ENCODE measurements at places on chromosomes 7 and 10.

DNA sequence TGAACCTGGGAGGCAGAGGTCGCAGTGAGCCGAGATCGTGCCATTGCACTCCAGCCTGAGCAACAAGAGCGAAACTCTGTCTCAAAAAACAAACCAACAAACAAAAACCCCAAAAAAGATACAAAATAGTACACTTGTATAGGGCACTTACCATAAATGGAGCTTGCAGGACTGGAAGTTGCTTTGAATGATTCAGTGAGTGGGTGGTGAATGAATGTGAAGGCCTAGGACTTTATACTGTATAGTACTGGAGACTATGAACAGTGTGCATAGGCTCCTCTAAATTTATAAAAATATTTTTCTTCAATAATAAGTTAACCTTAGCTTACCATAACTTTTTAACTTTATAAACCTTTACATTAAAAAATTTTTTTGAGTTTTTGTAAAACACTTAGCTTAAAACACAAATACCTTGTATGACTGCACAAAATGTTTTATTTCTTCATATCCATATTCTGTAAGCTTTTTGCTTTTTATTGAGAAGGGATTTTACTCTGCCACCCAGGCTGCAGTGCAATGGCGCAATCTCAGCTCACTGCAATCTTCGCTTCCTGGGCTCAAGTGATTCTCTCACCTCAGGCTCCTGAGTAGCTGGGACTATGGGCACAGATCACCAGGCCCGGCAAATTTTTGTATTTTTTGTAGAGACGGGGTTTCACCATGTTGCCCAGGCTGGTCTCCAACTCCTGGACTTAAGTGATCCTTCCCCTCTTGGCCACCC lies 6.9 kb upstream of the H2AZ2 start:
- DNase-seq, result no peak

DNA sequence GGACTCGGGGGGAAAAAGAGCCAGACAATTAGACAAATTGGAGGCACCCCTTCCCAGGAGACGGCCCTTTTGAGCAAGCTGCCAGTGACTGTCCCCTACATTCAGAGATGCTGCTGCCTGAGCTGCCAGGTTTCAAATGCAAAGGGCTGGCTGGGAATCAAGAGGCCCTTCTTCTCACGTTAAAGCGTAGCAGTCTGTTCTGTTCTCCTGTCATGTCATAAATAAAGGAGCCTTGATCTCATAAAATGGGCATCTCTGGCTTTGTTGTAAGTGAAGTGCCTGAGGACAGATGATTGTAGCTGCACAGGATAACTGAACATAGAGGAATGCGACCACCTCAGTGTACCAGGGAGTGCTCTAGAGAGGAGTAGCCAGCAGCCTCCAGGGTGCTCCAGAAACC lies 917.9 kb downstream of the GRID1 start:
- no peak for DNase-seq

DNA sequence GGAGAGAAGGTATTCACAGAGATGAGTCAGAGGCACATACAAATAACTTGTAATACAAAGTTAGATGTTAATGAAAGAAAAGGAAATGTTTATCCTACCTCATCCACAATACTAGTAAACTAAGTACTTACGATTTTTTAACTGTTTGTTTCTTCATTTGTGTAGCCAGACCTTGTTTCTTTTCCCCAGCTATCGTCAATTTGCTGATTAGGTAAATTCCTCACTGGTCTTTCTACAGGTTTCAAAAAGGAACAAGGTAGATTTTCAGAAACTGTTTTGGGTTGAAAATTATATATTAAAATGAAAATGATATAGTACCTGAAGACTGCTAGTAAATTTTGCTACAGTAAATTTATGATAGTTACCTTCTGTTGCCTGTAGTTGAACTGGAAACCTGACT lies 56.6 kb downstream of the PON1 start:
- DNase-seq, result no peak

DNA sequence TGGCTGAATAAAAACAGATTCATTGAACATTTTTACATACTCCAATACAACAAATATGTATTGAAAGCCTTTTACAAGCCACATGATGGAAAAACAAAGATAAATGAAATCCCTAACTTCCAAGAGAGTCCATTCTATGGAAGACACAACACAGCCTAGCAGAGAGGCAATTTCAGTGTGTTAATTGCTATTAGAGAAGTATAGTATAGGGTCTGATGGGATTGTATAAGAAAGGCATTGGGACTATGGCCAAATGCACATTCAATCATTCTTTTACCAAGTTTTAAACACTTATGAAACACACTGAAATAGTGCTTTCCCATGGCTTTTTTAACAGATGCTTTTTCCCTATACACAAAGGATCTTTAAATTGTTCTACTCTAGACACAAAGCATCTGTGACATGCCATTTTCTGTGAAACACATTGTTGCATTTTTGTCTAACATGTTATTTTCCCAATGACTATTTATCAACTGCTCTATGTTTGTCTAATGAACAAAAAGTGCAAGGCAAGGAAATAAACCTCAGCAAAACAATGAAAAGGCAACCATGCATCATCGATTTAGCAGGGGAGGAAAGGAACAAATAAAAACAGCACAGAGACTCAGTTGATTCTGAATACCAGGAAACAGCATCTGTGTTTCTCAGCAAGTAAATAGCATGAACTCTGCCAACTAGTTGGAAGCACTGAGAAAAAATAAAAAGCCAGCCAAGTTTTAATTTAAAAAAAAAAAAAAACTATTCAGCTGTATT lies 42.4 kb upstream of the PHYHIPL start:
- DNase-seq, result no peak

DNA sequence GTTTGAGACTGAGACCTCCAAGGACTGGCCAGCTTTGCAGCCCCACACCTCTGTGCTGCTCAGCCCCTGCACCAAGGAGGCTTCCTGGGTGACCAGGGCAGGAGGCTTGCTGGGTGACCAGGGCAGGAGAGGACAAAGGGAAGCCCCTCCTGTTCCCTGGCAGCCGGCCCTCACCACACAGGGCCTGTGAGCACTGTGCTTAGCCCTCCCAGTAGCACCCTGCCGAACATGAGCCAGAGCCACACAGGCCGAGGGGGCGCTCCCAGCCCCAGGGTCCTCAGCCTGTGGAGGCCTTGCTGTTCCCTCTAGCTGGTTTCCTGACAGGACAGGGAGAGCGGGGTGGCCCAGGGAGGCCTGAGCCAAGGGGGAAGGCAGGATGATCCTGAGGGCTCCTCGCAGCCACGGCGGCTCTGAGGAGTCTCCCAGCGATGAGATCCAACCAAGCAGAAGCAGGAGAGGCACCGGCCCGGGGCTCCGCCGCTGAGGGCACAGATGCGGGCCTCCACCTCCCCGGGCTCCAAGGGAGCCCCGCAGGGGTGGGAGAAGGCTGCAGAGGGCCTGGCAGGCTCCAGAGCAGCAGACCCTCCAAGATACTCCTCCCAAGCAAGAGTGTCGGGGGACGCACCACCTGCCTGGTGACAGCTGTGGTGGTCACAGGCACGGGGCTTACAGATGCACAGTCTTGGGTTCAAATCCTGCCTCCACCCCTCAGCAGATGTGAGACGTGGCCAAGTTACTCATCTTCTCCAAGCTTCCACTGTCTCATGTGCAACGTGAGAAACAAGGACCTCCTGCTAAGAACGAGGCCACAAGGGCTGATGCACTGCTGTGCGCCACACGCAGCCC lies 22.5 kb downstream of the WDR86 start:
- no peak for DNase-seq

DNA sequence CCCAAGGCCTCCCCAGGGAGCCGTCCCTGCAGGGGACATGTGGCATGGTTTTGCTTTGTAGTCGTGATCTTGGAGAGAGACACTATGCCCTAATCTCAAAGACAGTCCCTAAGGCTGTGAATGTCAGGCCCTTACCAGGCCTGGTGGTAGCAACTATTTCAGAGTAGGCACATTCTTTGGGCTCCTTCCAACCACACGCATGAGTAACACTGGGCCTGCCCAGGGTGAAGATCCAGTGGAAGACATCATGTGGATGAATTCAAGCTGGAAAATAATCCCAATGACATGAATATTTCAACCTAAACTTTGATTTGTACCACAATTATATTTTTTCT lies 39.5 kb upstream of the INSIG1 start:
- peak; percentile 94 for DNase-seq

DNA sequence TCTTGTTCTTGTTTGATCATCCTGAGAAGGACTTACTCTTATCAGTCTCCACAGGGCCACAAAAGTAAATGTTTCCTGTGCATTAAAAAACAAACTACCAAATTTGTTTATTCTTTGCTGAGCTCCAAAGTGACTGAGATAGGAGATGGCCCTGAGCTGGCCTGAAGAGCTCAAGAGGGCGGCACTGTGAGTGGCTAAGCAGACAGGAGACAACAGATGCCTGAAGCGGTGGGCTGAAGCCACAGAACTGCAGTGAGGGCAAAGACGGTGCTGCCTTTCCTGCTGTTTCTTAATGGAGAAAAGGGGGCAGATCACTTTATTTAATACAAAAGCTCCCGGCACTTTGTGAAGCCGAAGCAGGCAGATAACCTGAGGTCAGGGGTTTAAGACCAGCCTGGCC lies 379.6 kb downstream of the ARL4A start:
- no peak for DNase-seq

GRCh38 chr7:70470746-70471145 lies 661.2 kb upstream of the GALNT17 start:
- no peak for DNase-seq

GRCh38 chr7:69816501-69816900 lies 218.2 kb downstream of the AUTS2 start:
- no peak for DNase-seq

DNA sequence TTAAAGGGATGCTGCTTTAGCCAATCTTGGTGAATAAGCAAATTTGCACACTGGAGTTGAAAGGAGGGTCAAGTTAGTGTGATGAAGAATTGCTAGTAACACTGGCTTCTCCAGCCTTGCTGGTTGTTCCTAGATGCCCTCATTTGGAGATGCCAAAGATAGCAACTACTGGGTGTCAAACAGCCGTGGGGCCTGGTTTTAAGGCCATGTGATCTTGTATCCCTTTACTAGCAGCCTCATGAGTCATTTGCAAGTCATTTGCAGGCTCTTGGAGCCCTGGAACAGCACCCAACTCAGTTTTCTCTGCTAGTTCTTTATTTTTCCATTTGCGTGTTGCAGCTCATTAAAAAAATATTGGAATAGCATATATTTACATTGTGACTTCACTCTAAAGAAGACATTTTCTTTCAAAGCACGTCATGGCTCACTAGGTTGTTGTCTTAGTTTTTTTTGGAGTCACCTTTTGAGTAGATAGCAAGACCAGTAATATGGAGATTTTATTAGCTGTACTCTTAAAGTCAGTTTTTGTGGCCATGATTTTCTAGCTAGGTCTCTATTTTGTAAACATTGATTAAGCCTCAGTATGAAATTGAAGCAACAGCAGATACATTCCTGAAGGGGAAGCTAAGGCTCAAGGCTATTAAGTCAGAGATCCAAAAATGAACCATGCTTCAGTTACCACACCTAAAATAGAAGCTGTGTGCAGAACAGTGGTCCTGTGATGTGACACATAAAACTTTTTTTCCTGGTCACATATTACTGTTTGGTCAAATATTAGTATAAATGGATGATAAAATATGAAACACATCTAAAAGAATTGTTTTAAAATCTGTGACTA lies 1.3 kb downstream of the LSMEM1 start:
- DNase-seq, result peak; percentile 89

DNA sequence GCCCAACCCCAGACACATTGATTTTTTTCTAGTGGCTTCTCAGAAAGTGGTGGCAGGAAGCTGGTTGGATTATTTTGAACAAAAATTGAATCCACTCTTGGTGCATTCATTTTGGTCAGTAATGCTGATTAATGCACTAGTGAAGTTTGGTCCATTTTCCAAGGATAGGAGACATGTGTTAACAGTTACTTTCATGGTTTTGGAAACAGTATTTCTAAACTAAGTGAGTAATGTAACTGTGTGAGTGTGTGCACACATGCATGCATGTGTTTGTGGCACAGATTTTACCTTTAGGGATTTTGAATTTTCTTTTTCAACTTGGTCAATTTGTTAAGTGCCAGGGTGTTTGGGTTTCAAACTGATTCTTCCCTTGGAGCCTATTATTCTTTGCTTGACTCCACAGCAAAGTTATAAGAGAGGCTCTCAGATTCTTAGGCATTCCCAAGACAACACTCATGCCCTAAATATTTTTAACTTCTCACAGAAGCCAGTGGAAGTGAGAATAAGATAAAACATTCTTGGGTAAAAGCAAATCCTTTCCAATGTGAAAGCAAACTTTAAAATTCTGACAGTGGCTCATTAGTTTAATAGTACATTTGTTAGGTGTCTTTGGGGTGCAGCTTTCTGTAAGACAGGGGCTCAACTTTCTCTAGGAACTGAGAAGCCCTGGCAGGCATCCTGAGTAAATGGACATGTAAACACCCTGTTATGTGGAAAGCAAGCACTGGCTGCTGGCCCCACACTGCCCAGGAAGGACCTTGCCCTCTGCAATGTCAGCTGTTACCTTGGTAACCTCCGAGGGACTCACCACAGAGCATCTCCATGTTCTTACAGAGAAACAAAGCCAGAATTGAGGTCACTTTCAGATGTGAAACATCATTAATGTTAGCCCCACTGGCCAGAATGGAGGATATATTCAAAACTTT lies 68.4 kb downstream of the ASAH2B start:
- peak; percentile 9 for DNase-seq

GRCh38 chr7:18570890-18571478 lies 75.4 kb downstream of the HDAC9 start:
- peak; percentile 65 for DNase-seq

DNA sequence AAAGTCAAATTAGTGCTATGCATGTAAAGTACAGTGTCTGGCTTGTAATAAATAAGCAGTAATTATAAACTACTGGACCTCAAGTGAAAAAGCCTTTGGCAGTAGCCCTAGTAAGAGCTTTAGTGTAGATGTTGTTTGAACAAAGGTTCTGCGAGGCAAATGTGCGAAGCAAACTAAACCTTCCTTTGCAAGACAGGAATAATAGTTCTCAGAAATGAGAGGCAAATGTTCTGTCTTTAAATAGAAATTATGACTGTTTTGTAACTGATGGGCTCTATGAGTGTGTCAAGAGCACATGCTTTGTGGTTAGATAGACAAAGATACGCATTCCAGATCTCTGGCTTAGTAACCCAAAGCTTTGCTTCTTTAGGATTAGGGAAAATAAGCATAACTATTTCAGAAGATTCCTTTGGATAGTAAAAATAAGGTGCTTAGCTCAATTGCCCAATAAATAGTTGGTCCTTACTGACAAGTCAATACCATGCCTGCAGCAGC lies 169.2 kb upstream of the CDC14C start:
- DNase-seq, result no peak

- DNase-seq, result peak; percentile 88
Measured at GRCh38 chr7:39709768-39710311, 86.5 kb downstream of the RALA start.

DNA sequence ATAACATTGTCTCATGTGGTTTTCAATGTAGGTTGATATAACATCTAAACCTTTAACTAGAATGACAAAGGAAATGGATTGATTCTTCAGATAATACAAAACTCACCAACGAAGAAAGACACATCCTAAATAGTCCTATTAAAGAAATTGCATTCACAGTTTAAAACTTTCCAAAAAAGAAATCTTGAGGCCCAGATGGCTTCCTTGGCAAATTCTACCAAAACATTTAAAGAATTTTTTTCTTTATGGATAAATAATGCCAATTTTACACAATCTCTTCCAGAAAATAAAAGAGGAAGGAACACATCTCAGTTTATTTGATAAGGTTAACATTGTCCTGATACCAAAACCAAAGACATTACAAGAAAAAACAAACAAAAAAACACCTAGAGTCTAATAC lies 349.5 kb downstream of the CALN1 start:
- DNase-seq, result no peak

- DNase-seq, result peak; percentile 90
Measured at GRCh38 chr10:132319853-132320653, 11.9 kb upstream of the LRRC27 start.

- DNase-seq, result no peak
Measured at GRCh38 chr7:54299426-54299825, 242.7 kb upstream of the VSTM2A start.

Measured in fibroblast of mammary gland (primary cell).